Effector CD4-positive, alpha-beta T cell (primary cell): ENCODE measurements at places on chromosomes 3 and 15.

DNA sequence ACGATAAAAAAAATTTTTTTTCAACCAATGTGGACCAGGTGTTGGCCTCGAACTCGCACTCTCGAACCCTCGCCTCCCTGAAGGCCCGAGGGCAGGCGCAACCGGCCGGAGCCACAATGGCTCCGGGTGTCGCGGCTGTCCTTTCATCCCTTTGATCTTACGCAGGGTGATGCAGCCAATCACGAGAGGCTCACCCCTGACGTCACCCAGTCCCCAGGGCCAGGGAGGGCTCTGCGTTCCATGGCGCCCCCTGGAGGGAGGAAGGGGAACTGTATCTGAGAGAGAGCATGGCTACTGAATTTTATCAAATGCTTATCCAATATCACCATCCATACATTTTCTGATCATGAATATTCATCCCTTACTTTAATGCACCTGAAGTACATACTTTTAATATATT, 15.4 kb upstream of the GMNC start:
- DNase-seq: no peak

DNA sequence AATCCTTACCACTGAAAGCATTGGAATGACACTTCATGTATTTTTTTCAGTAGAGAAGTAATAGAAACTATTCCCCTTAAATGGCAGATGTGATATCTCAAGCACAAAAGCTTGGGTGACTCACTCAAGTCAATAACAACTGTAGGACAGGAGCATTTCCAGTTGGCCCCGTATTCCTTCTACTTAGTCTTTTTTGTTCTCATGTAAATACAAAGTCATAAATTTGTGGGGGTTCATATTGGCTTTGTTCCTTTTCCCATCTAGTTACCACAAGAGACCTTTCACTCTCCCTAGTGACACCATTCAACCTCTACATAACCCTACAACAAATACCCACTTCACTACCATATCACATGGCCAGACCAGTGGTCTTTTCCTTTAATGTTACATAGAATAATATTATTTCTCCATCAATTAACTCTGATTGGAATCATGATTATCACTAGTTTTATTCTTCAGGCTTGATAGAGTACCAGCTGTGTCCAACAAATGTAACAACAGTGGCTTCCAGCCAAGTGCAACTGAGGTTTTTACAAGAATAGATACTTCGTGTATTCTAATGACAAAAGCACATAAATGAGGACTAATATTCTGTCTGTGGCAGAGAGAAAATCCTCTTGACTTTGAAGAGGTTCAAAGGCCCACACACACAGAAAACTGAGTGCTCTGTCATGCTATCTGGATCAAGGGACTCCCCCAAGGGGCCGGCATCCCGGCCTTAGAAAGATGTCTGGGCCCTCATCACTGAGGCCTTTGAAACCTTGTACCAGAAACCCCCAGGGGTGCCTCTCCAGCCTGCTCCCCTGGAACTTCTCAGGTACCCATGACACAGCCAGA, 94.0 kb upstream of the THBS1 start:
- DNase-seq: no peak

DNA sequence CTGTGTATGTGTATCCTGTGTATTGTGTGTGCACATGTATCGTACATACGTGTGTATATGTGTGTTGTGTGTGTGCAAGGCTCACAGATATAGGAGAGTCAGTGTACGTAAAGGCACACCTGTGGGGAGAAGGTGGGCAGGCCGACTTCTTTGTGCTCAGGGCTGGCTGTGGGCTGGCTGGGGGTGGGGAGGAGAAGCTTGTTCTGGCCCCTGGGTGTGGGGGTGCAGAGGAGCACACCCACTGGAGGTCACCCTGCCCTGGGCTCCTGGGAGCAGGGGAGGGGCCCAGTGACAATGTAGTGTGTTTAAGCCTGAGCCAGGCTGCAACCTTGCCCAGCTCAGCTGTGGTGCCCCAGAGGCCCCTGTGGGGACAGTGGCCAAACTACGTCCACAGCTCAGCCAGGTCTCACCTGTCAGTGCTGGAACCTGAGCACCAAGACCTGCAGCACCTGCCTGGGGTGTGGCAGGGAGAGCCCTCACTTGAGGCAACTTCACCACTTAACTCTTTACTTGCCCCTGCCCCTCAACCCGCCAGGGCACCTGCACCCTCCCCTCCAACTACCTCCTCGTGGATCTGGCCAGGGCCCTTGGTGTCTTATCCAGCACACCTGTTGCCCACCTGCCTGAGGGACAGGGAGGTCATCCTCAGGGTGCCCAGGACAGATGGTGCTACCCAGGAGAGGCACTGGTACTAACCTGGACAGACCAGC, 2.6 kb upstream of the HHATL start:
- no peak for DNase-seq

DNA sequence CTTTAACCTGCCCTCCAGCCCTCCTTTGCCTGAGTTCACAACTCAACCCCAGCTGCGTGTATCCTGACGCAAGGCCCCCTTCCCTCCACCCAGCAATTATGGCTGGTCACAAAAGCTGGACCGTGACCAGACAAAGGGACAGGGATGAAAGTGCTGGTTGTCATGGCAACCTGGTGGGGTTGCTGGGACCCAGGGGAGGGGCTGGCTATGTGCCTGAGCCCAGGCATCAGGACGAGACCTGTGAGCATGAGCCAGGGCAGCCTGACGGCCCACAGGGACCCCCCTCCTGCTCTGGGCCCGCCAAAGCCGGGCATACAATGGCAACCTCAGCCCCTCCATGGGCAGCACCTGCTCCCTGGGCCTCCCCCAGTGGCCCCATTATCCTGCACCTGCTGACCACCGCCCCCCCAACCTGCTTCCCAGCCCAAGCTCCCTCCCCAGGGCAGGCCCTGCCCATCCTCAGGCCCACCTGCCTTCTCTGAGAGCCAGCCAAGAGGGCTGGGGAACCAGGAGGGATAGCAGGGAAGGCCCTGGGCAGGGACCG, 4.5 kb upstream of the DNAH1 start:
- DNase-seq: no peak

DNA sequence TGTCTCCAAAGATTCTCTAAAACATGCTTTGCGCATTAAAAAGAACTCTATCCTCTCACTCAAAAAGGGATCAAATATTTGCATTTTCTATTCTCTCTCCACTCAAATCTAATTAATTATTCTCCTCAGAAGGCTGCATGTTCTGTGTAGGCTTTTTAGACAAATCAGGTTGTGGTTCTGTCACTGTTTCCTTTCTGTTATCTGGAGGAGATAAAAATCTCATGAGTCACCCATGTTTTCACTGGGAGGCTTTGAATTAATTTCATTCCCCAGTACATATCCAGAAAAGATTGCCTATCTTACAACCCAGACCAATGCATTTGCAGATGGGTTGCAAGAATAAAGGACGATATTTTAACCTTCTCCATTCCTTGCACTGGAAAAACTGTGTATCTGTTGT, 446.5 kb downstream of the GRM7 start:
- no peak for DNase-seq

DNA sequence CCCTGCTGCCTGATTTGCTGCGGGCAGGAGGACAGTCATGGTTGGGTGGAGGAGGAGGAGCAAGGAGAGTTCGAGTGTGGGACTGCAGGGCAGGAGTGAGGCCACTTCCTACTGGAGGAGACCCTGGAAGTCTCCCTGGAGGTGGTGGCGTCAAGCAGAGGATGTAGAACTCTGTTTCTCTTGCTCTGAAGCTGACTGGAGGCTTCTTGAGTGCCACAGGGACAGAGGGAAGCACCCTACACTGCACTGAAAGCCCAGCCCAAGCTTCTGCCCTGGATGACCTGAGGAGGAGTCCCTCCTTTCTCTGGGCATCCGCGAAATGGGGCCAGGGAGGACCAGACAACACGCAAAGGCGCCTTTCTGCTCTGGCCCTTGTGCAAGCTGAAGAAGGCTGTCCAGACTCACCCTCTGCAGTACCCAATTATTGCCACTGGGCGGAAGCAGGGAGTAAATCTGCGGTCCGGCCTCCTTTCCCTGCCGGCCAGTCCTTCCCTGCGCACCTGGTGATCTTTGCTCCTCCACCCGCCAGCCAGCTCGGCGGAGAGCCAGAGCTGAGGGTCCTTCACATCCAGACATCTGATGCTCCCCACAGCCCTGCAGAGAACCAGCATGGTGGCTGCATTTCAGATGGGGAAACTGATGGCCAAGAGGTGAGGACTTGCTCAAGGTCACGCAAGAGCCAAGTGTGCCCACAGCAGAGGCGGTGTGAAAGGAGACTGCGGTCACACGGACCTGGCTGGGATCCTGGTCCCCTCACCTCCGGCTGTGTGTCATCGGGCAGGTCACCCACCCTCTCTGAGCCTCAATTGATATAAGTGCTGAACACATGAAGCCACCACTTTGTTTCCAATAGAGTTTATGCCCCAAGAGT, 207.1 kb downstream of the TBC1D2B start:
- no peak for DNase-seq

GRCh38 chr15:76837474-76837873, 67.7 kb downstream of the SCAPER start:
- DNase-seq: no peak

- no peak for DNase-seq
Measured at GRCh38 chr15:90845201-90845949, 23.0 kb upstream of the FURIN start.

GRCh38 chr3:54146506-54147239, 24.3 kb downstream of the CACNA2D3 start:
- no peak for DNase-seq

- no peak for DNase-seq
Measured at GRCh38 chr3:48467473-48468267, 21.1 kb downstream of the ATRIP start.

- DNase-seq: no peak
Measured at GRCh38 chr3:43966530-43966929, 275.2 kb upstream of the TOPAZ1 start.

DNA sequence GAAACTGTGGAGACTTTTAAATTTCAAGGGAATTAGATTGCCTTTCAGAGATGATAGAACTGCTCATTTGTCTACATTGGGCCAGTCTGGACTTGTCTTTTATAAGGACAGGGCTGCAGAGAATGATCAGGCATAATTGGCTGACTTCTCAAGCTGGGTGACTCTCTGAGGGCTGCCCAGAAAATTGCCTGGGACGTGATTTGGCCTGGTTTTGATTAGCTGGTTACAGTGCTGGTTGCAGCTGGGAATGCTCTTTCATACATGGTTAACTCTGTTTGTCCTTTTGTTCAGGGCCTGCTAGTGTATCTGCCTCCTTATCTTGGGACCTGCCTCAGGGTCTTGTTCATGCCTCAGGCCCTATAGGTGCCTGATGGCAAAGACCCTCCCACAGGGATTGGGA, 245.6 kb downstream of the CLSTN2 start:
- no peak for DNase-seq

- DNase-seq: no peak
Measured at GRCh38 chr3:46921041-46921440, 43.5 kb downstream of the PTH1R start.

DNA sequence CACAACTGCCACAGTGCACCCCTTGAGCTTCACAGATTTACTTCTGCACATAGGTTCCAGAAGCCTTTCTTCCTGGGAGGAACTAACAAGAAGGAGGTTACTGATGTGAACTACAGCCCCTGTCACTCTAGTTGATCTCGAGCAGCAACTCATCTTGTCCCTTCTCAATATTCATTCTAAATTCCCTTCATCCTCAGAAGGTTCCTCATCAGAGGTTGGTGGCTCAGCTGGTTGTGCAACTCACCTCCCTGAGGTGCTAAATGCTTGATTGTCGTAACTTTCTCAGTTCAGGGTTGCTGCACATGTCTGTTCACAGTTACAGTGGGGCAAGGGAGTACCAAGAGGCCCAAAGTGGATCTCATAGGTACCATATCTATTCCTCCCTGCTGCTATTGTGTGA, 5.7 kb upstream of the A4GNT start:
- DNase-seq: no peak

GRCh38 chr15:80789296-80789695, 10.1 kb downstream of the CEMIP start:
- DNase-seq: no peak

DNA sequence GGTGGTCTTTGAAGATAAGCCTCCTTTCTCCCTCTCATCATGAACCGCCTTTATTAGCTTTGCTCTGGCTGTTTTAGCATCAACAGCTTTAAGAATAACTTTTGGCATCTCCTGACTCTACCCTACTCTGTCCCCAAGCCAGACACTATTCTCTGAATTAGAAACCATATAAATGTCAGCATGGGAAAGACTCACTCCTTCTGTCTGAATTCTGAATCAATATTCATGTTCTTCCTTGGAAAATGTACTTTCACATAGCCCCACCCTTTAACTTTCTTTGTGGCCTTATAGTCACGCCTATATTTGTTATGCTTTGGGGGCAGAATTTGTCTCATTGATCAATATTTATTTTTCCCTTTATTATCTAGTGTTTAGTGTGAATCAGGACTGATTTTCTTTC, 131.7 kb upstream of the NR2E3 start:
- DNase-seq: no peak

DNA sequence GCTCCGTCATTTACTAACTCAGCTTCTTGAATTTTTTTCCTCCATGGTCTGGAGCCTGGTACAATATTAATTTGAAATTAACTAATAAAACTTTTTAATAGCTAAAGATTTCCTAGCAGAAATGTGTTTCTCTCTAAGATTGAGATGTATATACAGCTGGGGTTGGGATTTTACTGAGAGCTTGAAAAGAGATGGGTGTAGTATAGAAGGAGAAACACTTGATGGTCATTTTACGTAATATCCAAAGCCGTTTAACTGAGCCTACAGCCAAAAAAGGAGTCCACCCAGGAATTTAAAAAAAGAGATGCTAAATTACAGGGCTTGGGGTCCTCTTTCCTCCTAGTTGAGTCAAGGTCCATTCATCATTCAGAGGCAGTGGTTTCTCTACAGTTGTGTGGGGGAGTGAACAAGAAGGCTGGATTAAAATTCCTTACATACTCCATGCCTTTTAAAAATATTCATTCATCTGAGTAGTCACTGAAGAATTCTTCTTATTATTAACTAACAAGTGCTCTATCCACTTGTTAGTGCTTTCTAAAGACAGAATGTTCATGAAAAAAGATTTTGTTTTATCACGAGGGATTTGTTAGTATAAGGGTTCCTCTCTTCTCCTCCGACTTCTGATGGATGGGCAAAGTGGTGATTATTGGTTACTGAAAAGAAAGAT, 255.3 kb upstream of the IL12A start:
- no peak for DNase-seq

- DNase-seq: no peak
Measured at GRCh38 chr3:179098388-179099077, 26.9 kb upstream of the ZMAT3 start.
